ENCODE measurements at places on chromosomes 11 and 22. TPM values are rescaled to one million over a fixed set of nuclear protein-coding genes. Genes with fewer than 3 reads are reported as not detected.

Gene TTC28
- 1.3 TPM for total RNA-seq

Gene MMP1
- not detected for total RNA-seq

Gene TRIM5
- 9.3 TPM for total RNA-seq

Gene MS4A12
- not detected for total RNA-seq

Gene ART1
- total RNA-seq, result not detected

Gene SEC14L6
- not detected for total RNA-seq

Gene SUSD2
- 0.78 TPM for total RNA-seq

Gene CLMP
- total RNA-seq, result 0.12 TPM

Gene ELMOD1
- total RNA-seq, result not detected

Gene MMP8
- not detected for total RNA-seq

Gene OR5L2
- not detected for total RNA-seq

Gene SYT12
- total RNA-seq, result not detected

Gene CALCB
- total RNA-seq, result 0.99 TPM

Gene RRM1
- 166 TPM for total RNA-seq

Gene SLC17A6
- not detected for total RNA-seq

Gene NOL12
- total RNA-seq, result 67.9 TPM

Gene BIRC3
- 102 TPM for total RNA-seq

Gene POLD3
- total RNA-seq, result 53.5 TPM

Gene DDT
- 106 TPM for total RNA-seq

Gene MMP10
- 0.14 TPM for total RNA-seq

Gene ZC3H12C
- 7.5 TPM for total RNA-seq

Gene PHETA2
- total RNA-seq, result 5.0 TPM

All from activated CD4-positive, alpha-beta T cell treated with anti-CD3 and anti-CD28 coated beads, Interleukin-2, amount 10 ng/mL, durations not matched to agents 24 days and 14 days (primary cell).